ENCODE measurements at places on chromosomes 7 and 10.

- DNase-seq, result no peak
Observed at GRCh38 chr7:55211726-55212125, 153.4 kb upstream of the LANCL2 start.

DNA sequence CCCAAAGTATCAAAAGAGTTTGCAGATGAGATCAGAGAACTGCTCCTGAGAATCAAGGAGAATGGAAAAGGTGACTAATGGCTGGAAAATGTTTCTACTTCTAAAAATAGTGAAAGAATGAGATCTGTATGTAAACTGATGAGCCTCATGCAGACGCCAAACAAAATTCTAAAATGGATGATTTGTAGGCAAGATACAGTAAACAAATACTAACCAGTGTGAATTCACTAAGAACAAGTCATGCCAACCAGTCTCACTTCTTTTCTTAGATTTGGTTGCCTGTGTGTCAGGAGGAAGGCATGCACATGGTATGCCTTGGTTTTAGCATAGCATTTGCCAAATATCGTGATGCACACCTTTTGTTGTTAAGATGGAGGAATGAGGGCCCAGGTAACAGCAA, 94.9 kb upstream of the PIK3CG start:
- no peak for DNase-seq

GRCh38 chr7:100692578-100692961, 1.5 kb downstream of the GIGYF1 start:
- no peak for DNase-seq

DNA sequence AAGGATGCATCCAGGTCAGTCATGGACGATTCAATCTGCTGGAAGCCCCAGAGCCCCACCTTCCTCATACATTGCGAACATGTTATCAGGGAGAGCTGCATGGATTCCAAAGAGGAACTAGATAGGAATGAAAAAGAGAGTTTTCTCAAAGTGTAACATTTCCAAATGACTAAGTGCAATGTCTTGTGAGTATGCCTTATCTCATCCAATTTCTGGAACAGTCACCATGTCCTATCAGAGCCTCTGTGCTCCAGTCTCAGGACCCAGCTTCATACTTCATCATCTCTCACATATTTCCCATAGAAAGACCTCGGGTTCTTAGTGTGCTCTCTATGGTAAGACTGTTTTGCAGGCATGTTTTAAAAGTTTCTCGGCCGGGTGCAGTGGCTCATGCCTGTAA, 26.8 kb downstream of the ZC3HC1 start:
- DNase-seq, result no peak

- no peak for DNase-seq
Observed at GRCh38 chr10:88131511-88132139, 268.2 kb downstream of the PTEN start.

GRCh38 chr7:68813551-68814080, 784.7 kb upstream of the AUTS2 start:
- DNase-seq, result no peak

Measured in activated CD4-positive, alpha-beta T cell treated with anti-CD3 and anti-CD28 coated beads, Interleukin-2, amount 50 U/mL, for 48 hours (primary cell).